ENCODE measurements at places on chromosomes 2 and 18. TPM values are rescaled to one million over a fixed set of nuclear protein-coding genes. Genes with fewer than 3 reads are reported as not detected.

CCL20 gene
- 141 TPM for total RNA-seq

PSMA8 gene
- total RNA-seq = 0.87 TPM

DNA sequence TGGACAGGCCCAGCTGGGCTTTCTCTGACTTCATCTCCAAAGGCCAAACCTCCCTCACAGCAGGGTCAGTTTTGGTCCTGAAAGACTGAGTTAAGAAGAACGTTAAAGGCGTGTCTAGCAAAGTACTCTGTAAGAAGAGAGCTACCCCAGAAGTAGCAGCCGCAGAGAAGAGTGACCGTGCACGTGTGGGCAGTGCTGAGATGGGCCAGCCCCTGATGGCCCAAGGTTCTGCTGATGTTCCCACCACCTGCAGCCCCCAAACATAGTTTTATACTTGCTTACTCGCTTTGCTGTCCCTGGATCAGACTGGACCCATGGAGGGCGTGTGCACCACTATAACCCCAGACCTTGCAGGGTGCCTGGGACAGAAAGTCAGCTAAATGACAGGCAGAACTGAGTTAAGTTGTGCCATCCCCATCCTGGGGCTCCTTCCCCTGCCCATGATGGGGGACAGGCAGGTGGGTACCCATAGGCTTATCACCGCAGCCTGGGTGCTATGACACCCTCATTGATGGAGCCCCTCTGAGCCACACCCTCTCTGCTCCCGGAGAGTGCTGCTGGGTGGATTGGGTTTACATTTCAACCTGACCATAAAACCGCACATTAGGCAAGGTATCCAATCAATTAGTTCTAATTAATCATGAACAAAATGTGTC lies 367.3 kb upstream of the HS6ST1 start:
- no peak for DNase-seq

DNA sequence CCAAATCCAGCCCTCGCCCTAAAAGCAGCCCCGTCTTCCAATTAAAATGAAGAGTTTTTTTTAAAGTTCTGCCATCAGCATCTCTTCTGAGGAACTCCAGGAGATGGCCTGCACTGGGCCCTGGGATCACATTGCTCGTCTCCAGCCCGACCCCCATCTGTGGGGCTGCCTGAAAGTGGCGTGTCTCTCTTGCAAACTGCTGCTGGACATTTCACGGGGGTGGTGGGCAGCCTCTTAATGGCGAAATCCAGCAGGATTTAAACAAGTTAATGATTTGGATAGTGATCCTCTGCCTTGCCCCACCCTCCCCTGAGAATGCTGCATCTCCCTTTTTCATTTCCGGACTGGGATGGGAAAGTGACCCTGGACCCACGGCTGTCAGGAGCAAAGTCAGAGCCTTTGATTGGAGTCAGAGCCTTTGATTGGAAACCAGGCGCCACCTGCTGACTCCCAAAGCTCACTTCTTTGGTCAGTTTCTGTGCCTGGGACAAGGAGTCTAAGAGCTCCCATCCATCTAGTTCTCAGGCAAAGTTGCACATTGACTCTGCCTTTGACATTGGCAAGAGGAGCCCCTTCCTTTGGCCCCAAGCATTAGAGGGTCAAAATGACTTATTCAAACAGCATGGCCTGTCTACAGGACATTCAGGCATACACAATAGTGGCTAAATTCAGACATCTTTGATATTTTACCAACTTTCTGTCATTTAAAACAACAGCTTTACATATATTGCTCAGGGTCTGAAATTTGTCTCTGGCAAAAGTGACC lies 155.2 kb downstream of the SH3BP4 start:
- no peak for DNase-seq

ERCC3 gene
- total RNA-seq = 63.6 TPM

GRCh38 chr2:157404363-157404762 lies 39.5 kb downstream of the CYTIP start:
- DNase-seq = peak; percentile 64

DNA sequence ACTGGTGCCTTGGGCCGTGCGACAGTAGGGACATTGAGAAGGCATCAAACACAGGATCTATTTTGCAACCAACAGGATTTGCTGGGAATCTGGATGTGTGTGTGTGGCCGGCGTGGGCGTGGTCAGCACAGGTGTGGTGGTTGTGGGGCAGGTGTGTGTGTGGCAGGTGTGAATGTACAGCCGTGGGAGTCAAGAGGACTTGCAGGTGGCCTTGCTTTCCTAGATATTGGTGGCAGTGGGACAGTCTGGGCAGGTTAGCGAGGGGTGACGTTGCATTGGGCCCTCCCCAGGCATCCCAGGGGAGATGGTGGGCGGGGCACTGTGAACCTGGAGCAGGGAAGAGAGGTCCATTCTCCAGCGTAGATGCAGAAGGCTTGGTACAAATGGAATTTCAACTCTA lies 3.2 kb upstream of the LIMS2 start:
- DNase-seq = no peak

- no peak for DNase-seq
These were observed 210.0 kb upstream of the ZNF521 start for GRCh38 chr18:25561918-25562317.

ATIC gene
- total RNA-seq = 356 TPM

GRCh38 chr2:66531155-66531554 lies 96.2 kb downstream of the MEIS1 start:
- no peak for DNase-seq

KIF1A gene
- 3.1 TPM for total RNA-seq

DNA sequence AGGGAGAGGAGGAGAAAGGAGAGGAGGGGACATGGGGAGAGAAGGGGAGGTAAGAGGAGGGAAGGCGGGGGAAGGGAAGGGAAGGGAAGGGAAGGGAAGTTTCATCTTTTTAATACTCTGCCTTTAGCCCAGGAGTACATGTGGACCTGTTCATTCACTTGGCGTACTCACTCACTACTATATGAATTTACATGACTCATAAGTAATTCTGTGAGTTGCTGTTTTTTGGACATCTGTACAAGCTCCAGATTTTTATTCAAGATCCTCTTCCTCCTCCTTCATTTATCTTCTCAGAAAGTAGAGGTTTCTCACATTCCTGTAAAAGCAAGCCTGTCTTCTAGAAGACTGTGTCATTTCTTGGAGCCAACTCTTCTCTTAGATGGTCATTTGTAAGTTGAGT lies 84.6 kb downstream of the RDH14 start:
- no peak for DNase-seq

GRCh38 chr2:178008636-178009289 lies 63.8 kb downstream of the PDE11A start:
- no peak for DNase-seq

- no peak for DNase-seq
These were observed 78.6 kb downstream of the ZNF519 start for GRCh38 chr18:14053661-14054060.

GRCh38 chr2:223835701-223836532 lies 1.5 kb downstream of the AP1S3 start:
- no peak for DNase-seq

- DNase-seq = no peak
These were observed 747.1 kb upstream of the FSHR start for GRCh38 chr2:49901202-49902065.

DNA sequence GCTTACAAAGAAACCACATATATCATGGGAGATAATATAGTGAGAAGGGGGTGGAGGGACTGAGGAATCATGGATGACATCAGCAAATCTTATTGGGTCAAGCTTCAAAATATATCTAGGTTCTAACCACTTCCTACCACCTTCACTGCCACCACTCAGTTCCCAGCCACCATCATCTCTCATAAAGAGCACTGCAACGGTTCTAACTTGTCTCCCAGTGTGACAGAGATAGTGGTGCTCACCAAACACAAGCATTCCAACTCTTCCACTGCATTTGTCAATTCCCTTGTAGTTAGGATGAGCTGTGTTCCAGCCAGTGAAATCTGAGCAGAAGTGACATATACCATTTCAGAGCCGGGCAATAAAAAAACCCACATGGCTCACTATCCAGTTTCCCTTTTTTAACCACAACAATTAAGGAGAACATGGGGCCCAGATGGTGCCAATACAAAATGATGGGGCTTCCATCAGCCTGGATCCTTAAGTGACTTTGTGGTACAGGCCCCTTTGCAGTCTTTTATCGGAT lies 318.1 kb downstream of the NBAS start:
- DNase-seq = no peak

DNA sequence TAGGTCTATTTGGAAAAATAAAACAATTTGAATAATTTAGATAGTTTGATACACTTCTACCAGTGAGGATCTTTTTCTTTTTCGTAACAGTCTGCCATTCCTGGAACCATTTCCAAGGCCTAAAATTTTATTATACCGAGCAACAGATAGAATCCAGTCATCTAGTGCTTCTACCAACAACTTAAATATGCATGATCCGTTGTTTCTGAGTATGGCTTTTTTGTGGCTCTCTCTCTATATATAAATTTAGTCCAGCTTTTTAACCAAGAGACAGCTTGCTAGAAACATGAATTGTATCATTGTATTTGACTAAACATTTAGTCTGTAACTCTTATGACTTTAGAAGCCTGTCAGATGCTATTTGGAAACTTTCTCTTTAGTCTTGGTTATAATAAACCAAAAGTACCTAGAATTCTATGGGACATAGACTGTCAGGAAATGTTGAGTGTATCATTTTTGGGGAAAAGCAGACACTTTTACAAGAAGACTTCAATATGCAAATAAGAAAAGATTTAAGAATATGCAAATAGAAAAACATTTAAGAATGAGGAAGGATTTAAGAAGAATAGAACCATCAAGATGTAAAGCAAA lies 161.4 kb downstream of the ZEB2 start:
- DNase-seq = no peak

CD8A gene
- total RNA-seq = 36.9 TPM

DNA sequence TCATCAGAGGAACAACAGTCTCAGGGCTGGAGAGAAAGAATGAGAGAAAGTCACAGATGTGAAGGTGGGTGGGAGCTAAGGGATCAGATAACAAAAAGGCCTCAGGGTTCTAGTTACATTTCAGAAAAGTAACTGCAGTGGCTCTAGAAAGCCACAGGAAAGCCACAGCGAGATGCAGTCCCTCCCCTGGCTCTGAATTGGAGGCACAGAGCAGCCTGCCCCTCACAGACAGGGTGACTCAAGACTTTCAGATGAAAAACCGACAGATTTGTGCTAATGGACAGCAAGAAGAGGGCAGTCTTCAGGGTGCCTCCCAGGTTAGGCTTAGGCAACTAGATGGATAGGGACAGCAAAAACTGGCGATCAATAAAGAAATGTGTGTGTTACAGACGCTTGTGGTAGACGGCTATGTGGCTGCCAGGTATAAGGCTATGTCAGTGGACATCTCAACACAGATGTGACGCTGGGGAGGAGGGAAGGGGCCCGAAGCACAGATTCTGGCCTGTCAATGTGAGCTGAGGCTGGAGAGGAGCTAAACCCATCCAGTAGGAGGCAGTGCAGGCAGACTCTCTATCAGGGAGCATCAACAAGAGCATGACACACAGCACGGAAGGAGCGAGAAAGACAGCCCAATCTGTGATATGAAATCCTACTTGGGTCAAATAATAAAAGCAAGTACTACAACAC lies 26.2 kb downstream of the UNC50 start:
- DNase-seq = peak; percentile 34

DNA sequence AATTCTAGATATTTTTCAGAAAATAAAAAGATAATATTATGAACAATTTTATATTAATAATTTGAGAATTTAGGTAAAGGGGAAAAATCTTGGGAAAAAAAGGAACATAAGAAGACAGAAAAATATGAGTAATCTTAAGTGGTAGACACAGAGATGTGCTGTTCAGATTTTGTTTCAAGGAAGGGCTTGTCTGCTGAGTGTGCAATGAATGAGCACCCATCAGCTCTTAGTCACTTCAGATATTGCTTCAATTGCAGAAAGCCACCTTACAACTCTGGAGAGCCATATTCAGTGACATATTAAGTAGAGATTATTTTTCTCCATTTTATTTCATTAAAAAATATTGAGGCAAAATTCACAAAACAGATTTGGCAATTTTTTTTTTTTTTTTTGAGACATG lies 282.0 kb upstream of the CHST9 start:
- DNase-seq = no peak

AQP12B gene
- total RNA-seq = not detected

DNA sequence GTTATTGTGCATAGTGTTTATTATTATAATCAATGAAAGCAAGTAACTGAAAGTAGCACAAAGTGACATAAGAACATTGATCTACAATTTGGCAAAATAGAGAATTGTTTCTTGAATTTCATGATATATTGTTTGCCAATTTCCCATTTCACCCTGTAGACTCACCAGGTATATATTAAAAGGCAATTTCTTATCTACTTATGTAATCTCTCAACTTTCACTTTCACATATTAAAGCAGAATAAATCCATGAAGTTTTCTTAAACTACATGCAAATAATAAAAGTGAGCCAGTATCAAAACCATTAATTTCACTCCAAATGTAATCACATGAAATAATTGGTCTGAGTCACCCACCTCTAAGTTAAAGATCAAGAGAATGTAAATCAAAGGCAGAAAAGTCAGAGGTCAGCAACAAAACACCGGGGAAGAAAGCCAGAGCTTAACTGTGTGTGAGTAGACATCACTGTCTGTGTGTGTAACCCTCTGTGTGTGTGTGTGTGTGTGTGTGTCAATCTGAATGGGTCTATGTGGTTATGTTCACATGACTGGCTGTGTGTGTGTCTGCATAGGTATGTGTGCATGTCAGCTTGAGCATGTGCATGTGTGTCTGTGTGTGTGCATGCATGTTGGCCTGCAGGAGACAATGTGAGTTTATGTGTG lies 44.1 kb downstream of the ZNF385B start:
- no peak for DNase-seq

- DNase-seq = no peak
These were observed at the start of gene CHRNG for GRCh38 chr2:232539298-232540231. Gene CHRNG, plus strand, starts transcription at chr2:232539692. Its CDS starts 56 bp downstream, at chr2:232539748.

FBXO36 gene
- 0.81 TPM for total RNA-seq

- no peak for DNase-seq
These were observed 10.2 kb downstream of the TMEM247 start for GRCh38 chr2:46489423-46490174.

MFSD2B gene
- total RNA-seq = 0.13 TPM

CACNB4 gene
- 0.15 TPM for total RNA-seq

GRCh38 chr2:71889759-71890684 lies 257.6 kb downstream of the CYP26B1 start:
- no peak for DNase-seq

Measured in activated T-cell treated with anti-CD3 and anti-CD28 coated beads, Interleukin-2, amount 50 U/mL, for 4 hours (primary cell).